ENCODE measurements at places on chromosomes 2 and 18.

DNA sequence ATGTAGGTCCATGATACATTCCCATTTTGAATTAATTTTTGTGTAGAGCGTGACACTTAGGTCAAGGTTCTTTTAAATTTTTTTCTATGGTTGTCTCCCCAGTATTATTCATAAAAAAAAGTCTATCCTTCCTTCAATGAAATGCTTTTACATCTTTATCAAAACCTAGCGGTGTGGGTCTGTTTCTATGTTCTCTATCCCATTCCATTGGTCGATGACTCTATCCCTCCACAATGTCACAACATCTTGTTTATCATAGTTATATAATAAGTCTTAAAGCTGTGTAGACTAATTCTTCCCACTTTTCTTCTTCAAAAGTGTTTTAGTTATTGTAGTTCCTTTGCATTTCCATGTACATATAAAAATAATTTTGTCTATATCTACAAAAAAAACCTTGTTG, 47.2 kb upstream of the GPR17 start:
- DNase-seq, result no peak

DNA sequence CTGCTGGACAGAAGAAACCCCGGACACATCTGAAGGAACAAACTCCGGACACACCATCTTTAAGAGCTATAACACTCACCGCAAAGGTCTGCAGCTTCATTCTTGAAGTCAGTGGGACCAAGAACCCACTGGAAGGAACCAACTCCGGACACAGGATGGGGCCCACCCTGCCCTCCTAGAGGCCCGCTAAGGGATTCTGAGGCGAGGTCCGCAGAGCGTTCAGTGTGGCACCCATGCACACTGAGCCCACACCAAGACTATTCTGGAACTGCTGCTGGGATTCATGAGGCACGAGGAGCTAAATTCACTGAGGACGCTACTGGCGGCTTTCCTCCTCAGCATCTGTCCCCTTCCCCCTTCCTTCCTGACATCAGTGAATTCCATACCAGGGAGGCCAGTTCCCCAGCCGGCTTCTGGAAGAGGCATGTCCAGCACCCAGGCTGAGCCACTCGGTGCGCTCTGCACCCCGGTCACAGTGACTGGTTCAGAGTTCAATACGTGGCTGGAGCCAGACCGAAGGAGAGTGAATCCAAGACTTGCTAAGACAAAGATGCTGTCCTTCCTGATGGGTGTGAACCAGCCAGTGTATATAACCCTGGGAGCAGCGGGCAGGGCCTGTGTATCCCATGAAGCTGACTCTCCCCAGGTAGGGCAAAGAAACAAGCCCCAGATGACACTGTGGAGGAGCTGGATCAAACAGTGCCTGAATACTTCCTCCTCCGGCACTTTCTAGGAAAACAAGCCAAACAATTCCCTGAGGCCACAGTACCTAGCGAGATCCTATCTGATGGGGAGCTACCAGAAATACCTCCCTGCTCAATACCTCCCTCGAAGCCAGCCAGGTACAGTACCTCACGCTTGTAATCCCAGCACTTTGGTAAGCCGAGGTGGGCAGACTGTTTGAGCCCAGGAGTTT, 11.1 kb downstream of the HDAC4 start:
- no peak for DNase-seq

DNA sequence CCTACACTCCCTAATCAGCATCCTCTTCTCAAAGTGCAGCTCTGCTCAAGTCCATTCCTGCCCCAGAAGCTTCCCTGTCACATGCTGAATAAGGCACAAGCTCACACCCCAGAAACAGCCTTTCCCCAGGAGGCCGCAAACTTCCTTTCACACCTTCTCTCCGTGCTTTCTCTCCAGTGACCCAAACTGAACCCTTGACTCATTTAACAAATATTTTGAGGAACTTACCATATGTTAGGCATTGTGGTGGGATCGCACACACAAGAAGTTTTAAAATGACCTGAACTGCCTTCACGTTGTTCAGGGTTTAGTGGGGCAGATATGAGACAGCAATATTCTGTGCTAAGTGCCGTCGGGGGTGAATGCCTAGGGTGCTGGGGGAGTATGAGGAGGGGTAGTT, 161.3 kb downstream of the INSIG2 start:
- no peak for DNase-seq

DNA sequence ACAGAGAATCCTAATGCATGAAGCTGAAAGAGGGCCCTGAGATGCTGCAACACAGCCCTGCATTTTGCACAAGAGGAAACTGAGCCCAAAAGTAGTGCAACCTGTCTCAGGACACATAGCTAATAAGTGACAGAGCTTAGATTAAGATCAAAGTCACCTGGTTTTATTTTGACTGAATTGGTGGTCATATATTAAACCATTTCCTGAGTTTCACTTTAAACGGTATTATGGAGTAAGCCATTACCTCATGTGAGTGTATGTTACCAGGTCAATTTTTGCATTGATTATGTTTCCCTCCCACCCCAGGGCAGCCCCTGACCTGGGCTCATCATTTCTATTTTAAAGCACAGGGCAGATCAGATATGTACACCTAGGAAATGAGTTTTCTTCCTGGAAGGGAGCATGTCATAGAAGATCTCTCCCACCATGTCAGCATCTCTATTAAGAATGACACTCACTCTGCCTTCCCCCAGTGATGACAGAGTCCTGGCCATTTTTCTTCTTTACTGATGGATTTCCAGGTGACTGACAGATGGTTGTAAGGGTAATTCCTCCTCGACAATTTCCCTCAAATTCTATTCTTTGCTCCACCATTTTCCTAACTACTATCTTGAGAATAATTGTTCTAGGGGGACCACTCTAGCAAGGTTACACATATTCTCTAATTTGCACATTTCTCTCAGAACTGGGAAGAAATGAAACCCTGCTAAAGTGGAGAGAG, 441.3 kb upstream of the SLC14A2 start:
- no peak for DNase-seq

GRCh38 chr2:141929331-141930252, 201.2 kb downstream of the LRP1B start:
- DNase-seq, result no peak
